ENCODE measurements at places on chromosomes 6 and 20. TPM values are rescaled to one million over a fixed set of nuclear protein-coding genes. Genes with fewer than 3 reads are reported as not detected.

The HRH3 gene
- not detected for total RNA-seq

The MYL9 gene
- 1,833 TPM for total RNA-seq

GRCh38 chr6:118523216-118523615 lies 24.9 kb upstream of the PLN start:
- DNase-seq, result no peak

DNA sequence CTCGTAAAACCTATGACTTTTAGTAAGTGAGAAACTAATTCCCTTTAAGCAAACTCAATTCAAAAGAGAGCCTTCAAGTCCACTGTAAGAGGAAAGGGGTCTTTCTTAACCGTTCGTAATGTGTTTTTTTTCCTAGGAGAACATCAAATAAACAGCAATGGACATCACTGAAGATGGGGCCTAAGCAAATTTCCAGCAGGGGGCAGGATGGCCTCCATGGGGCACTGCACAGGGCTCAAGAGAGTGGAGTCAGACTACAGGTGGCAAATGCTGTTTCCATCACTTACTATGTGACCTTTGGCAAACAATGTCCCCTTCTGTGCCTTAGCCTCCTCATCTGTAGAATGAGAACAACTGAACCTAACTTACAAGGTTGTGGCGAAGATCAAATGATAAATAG lies 88.7 kb downstream of the ARHGAP18 start:
- DNase-seq, result no peak

DNA sequence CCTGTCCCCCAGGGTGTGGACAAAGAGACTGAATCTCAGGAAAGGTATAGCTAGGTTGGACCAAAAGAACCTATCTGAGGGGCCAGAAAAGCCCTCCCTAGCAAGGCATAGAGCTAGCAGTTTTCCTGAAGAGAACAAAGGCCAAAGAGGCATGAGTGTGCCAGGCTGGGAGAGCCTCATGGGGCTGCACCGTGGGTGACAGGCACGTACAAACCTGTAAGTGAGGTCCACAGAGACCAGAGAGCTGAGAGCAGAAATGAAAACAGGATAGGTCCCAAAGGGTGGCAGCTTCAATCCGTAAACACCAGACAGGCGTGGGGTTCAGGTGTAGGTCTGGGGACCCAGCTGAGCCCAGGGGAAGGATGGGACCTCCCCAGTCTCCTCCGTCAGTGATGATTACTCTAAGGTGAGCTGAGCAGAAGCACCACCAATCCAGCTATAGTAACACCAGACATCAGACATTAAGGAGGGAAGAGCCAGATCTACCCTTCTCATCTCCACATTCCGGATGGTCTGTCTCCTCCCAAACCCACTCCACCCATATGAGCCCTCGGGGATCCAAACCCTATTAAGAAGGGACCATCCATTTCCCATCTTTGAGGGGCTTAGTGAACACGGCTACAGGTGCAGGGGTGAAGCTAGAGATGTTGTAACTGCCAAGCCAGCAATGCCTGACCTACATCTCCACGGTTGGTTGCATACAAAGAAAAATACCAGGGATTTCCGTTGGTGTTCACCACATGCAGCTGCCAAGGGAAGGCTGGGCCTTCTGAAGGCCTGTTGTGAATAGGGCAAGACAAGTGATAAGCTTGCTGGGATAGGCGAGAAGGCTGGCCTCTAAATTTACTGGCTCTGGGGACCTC lies 38.3 kb downstream of the BCL2L1 start:
- DNase-seq, result no peak

GRCh38 chr6:40610229-40610628 lies 23.1 kb upstream of the LRFN2 start:
- no peak for DNase-seq

DNA sequence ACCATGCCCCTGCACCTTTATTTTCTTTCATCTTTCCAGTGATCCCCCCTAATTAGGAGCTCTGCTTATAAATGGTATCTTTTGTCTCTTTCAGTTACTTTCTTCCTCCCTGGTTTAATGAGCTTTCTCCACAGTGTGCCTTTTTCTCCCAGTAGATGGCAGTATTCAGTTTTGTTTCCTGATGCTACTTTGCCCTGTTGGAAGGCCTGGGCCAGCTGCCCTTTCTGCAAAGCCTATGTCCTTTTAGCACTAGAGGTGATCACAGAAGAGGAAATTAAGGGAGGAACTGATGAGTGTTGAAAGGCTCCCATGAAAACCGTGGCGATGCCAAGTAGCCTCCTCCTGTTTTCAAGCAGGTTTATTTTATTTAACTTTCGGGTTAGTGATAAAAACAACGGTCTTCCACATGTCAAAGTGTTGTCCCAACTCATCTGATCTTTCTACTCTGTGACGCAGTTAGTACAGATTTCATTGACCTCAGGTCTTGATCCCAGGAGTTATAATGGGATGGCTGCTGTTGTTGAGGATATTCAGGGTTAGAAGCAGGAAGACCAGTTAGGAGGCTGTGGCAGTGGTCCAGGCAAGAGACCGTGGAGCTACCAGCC lies 184.2 kb upstream of the BMP2 start:
- peak; percentile 32 for DNase-seq

DNA sequence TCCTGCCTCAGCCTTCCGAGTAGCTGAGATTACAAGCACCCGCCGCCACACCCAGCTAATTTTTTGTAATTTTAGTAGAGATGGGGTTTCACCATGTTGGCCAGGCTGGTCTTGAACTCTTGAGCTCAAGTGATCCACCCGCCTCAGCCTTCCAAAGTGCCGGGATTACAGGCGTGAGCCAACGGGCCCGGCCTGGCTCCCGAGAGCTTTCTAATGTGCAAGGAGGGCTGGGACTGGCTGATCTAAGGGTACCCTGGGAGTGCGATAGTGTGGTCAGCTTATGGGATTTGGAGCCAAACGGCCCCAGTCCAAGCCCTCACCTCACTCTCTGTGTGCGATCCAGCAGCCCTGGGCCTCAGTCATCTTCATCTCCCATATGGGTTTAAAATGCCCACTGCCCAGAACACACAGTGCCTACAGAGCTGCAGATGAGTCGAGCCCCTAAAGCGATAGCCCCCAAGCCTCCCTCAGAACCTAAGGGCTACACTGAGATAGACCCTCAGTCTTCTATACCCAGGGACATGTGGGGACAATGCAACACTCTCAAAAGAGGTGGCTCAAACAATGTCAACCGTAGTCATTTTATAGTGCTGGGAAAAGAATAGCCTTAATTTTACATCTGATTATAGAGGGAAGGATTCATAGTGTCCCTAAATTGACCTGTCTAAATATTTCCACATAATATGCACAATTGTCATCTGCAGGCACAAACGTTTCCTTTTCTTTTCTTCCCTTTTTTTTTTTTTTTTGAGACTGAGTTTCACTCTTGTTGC lies 50.1 kb downstream of the SSR1 start:
- no peak for DNase-seq

- DNase-seq, result peak; percentile 8
These were observed 8.5 kb downstream of the EBF4 start for GRCh38 chr20:2700913-2701620.

DNA sequence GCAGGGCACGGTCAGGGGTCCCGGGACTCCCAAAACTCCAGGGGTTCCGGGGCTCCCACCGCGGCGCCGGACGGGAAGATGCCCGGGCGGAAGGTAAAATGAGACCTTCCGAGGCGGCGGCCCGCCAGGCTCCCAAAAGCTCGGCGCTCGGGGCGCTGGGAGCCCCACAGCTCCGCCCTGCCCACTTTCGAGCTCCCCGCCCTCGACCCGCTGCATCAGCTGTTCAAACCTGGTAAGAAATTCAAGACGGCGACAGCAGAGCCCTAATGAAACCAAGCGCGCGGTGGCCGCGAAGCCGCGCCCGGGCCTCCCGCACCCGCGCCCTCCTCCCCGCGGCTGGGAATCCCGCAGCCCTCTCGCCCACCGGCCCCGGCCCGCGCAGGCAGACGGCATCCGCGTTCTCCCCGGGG lies 369 bp downstream of the SLC4A11 start:
- no peak for DNase-seq

DNA sequence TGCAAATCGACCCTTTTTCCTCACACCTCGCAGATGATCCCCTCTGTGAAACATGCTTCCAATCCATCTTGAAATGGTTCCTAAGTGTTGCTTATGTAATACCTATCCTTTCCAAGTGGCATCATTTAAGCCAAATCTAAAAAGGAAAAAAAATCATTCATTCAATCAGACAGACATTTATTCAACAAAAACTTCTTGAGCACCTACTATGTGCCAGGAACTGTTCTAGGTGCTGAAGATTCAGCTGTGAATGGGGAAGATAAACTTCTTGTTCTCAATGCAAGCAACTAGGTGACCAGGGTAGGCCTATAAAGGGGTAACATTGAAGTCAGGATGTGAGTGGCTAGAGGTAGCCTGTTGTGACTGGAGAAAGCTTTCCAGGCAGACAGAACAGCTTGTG lies 66.2 kb downstream of the SCML4 start:
- DNase-seq, result no peak

All from mucosa of gallbladder (tissue), 1 donor.